SW480 (cell line): ENCODE measurements at places on chromosomes 16 and 17.
A peak's percentile ranks its signal among the peaks of the same experiment; 100 is the strongest.

DNA sequence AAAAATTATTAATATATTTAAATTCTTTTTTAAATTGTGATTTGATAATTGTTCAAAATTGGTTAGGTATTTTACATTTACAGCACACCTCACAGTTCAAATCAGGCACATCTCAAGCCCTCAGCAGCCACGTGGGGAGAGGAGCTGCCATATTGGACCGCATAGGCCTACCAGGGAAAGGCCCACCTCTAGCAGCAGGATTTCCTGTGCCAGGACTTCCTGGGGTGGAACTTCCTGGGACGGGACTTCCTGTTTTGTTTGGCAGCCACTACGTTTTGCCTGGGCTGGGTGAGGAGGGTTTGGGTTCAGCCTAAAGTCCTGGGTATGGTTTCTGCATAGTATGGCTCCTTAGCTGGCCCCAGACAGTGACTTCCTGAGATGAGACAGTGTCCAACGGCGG, 298.5 kb upstream of the FOXF1 start:
- DNase-seq, result no peak

DNA sequence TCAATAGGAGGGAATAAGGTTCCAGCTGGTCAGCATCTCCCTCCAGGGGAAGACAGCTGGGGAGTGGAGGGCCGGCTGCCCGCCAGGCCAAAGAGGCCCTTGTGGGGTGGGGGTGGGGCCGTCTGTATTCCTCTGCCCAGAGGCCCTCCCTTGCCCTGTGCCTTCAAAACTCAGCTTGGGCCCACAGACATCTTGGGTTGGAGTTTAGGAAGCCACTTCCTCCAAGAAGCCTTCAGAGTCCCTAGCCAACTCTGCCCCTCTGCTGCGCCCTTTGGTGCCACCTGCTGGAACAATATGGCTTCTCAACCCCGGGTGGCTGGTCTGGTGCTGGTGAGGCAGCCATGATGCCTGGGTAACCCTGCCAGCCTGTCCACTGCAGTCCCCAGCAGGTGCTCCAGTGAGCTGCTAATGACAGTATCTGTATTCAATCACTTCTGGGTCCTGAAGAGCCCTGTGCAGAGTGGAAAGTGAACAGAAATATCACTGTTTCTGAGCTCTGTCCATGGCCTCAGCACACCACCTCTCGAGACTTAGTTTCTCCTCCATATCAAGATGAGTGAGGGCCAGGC, 16.7 kb downstream of the HSD11B2 start:
- no peak for DNase-seq

DNA sequence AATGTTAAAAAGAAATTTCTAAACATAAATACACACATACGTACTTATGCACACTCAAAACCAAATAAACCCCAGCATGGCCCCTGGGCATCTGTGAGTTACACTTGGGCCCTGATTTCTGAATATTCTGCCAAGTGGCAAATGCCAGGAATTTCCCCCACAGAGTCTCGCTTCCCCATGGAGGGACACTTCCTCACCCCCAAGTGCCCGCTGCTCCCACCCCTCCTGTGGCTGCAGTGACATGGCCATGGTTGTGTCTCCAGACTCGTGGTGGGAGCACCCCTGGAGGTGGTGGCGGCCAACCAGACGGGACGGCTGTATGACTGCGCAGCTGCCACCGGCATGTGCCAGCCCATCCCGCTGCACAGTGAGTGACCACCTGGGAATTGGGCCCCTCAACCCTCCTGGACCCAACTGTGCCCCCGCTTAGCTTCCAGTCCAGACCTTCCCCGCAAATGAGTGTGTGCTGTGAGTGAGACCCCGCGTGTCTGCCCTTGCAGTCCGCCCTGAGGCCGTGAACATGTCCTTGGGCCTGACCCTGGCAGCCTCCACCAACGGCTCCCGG, 4.0 kb downstream of the ITGAD start:
- no peak for DNase-seq

GRCh38 chr17:1957037-1957436, 68.1 kb downstream of the RTN4RL1 start:
- DNase-seq, result no peak

DNA sequence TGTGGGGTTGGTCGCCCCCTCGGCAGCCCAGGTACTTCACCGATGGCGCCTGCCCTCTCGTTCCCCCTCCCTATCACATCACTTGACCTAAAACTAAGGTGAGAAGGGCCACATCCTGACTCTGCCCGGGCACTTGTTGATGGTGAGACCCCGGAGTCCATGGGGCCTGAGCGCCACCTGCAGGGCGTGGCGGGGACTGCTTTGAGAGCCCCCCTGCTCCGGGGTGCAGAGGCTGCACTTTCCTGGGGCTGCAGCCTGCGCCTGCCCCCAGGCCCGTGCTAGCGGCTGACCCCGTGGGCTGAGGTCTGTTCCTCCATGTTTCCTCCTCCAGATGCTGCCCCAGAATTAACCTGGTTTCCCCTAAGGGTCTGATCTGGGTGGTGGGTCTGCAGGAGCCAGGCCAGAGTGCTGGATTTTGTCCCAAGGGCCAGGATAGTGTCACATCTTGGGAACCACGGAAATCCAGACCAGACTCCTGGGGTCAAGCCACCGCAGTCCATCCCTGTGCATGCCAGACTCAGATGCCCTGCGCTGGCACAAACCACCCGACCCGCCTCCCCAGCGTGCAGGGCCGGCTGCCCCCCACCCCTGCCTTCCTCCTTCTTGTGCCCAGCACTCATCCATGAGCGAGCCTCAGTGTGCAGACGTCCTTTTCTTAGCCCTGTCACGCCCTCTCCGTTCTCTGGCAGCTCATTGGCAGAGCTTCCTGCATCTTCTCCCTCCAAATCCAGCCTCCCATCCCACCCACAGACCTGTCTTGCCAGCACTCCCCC, 2.7 kb downstream of the NDUFAF8 start:
- DNase-seq, result peak; percentile 48

DNA sequence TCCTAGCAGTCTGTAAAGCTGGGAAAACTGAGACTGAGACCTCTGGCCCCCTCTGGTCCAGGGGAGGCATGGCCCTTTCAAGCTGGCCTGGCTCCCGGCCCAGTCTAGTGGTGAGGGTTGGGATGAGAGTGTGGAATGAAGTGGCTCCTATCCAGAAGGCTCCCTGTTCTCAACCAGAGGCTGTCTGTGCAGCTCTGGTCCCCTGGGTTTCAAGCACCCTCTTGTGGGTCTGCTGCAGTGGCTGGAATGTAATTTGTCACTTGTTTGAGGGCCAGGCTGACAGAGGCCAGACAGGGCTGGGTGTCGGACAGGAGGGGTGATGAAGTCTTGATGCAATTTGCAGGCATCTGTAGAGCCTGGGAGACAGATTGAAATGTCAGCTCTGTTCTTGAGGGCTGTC, 22.1 kb upstream of the PHF12 start:
- DNase-seq, result no peak

- no peak for DNase-seq
Measured at GRCh38 chr17:13735444-13735843, 133.7 kb upstream of the HS3ST3A1 start.

DNA sequence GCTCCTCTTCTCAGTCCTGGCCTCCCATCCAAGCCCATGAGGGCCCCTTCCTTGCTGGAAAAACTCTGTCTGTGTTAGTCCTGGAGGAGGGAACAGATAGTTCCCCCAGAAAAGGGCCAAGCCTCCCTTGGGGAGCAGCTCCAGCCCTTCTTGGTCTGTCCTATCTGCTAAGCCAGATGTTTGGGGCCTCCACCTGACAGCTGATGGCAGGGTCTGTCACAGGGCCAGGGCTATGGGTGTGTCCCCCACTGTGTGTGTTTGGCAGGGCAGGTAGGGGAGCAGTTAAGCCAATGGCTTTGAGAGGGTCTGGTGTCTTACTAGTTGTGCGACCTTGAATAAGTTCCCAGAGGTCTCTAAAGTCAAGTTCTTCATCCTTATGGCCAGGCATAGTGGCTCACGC, 13.6 kb upstream of the SLC4A1 start:
- no peak for DNase-seq

GRCh38 chr16:81665588-81665987, 113.5 kb upstream of the PLCG2 start:
- DNase-seq, result no peak

GRCh38 chr17:54900457-54901229, at the start of gene TOM1L1:
Gene TOM1L1 (plus strand): TSS chr17:54900852. CDS start chr17:54900866, 14 bp downstream.
- DNase-seq, result peak; percentile 87

DNA sequence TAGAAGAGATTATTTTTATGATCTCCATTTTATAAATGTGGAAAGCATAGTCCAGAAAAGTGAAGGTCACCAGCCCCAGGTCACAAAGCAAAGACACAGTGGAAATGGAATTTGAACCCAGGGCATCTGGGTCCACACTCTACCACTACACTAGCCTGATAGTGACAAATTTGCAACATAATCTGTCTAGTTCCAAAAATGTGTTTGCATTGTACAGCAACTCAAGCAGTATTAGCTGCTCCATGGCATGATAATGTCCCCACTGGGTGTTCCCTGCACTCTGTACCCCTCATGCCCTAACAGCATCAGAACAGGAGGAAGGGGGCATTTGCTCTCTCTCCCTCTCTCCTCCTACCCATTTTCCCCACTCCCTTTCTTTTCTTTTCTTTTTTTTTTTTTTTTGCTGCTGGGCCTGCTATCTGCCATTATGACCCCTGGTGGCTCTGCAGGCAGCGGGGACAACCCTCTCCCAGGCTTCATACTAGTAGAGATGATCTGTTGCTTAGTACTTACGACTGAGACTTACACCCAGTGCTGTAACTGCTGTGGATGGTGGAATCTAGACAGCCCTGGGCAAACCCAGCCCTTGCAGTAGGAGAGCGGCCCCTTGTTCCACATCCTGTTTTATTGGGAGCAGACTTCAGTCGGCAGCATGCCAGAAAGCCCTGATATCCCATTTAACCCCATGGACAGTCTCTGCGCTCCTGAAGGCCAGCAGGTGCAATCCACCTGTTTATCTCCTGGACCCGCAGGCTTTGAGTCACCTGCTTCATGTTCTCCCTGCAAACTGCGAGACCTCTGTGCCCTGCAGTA, 306.3 kb downstream of the SOX9 start:
- peak; percentile 87 for DNase-seq

GRCh38 chr16:65384441-65384840, 262.6 kb upstream of the CDH11 start:
- no peak for DNase-seq

DNA sequence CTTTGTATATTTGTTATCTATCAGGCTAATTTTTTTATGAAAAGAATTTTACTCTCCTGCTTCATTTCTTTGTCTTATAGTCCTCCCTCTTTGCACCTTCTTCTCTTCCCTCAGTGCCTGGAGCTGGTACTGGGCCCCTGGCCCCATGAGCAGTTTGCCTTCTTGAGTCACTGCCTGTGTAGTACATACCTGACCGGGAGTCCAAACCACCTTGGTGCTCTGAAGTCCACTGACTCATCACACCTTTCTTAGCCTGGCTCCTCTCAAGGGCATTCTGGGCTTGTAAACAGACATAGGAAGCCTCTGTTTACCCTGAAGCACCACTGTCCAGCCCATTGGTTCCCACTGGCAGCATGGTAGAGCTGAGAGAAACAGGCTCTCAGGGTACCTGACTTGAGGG, 11.0 kb upstream of the TACO1 start:
- DNase-seq, result no peak

GRCh38 chr16:87304951-87305350, 12.2 kb downstream of the C16orf95 start:
- no peak for DNase-seq

GRCh38 chr16:35797811-35798210, 2338.4 kb downstream of the TP53TG3F start:
- DNase-seq, result peak; percentile 61

DNA sequence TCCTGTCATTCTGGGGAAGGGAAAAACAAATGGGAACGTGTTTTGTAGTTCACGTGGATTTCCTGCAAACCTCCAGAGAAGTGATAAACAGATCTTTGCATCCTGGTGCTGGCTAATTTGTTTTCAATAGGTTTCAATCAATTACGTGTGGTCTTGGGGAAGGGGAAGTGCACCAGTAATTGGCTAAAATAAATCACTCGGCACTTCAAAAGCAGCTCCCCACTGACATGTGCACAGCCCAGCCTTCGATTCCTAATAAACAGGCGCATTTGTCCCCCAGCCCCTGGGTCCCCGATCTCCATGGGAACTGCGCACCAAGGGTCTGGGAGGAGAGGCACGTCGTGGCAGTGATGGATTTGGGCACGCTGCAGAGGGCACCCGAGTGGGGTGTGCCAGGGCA, 112.9 kb upstream of the GSE1 start:
- DNase-seq, result no peak

GRCh38 chr17:65017207-65017774, 39.2 kb downstream of the GNA13 start:
- no peak for DNase-seq

- peak; percentile 44 for DNase-seq
Measured at GRCh38 chr17:36949461-36949927, 740 bp downstream of the AATF start.

- no peak for DNase-seq
Measured at GRCh38 chr17:1638171-1638590, 7.4 kb downstream of the SCARF1 start.

DNA sequence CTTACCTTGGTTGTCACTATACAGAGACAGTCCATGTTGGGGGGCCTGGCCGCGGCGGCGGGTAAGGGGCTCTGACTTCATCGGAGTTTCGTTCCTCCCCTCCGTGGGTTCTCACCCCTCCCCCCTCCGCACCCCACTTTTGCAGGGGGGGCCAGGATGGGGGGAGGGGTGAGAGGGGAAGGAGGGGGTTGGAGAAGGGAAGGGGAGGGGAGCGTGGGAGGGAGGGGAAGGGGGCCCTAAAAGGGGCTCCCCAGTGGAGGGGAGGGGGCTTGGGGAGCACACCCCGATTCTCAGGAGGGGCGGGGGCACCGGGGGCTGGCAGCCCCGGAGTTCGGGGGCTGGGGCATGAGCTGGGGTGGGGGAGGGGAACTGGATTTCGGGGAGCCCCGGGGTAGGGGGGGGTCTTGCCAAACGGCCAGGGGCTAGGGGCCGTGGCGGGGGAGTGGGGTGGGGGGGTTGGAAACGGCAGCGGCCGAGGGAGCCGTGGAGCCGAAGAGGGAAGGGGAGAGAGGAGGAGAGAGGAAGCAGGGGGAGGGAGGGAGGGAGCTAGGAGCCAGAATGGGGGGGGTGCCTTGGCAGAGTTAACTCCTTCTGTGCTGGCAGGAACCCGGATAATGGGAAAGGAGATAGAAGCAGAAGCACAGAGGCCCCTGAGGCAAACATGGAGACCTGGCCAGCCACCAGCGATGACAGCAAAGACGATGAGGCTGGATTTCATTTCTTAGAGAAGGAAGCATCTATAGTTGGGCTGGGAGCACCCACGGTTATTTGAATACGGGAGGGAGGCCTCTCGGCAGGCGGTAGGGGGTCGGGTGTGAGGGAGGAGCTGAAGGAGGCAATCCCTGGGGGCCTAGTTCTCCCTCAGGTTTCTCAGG, 2.3 kb downstream of the DLG4 start:
- peak; percentile 32 for DNase-seq

- DNase-seq, result no peak
Measured at GRCh38 chr16:88878967-88879787, 12.7 kb upstream of the PABPN1L start.

GRCh38 chr16:85554889-85555718, 58.0 kb upstream of the GSE1 start:
- DNase-seq, result peak; percentile 58

- no peak for DNase-seq
Measured at GRCh38 chr17:7646457-7646856, 4.3 kb upstream of the ATP1B2 start.

- no peak for DNase-seq
Measured at GRCh38 chr17:40457964-40458791, 14.9 kb downstream of the IGFBP4 start.

- no peak for DNase-seq
Measured at GRCh38 chr17:81631482-81631881, 5.4 kb downstream of the NPLOC4 start.

GRCh38 chr17:1083451-1084187, 86.7 kb downstream of the TIMM22 start:
- DNase-seq, result no peak
